ENCODE measurements at places on chromosomes 3 and 15. TPM values are rescaled to one million over a fixed set of nuclear protein-coding genes. Genes with fewer than 3 reads are reported as not detected.

GRCh38 chr3:144771381-144771870 is 799.8 kb downstream of the DIPK2A start:
- no peak for DNase-seq

DNA sequence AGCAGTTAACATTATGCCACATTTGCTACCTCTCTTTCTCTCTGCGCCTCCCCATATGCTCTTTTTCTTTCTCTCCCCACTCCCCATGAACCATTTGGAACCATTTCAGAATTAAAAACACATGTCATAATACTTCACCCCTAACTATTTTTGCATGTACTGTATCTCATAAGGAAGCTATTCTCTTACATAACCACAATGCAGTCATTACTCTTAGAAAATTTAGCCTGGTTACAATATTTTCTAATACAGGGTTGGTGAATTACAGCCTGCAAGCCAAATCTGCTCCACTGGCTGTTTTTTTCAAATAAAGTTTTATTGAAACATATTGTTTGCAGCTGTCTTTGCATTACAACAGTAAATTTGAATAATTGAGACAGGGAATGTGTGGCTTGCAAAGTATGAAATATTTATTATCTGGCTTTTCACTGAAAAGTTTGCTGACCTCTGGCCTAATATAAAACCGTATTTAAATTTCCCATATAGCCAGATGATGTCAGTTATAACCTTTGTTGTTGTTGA is 62.8 kb downstream of the SGO1 start:
- no peak for DNase-seq

Gene TMIE
- total RNA-seq, result 1.3 TPM

GRCh38 chr3:33184863-33185262 is 33.7 kb downstream of the SUSD5 start:
- DNase-seq, result no peak

DNA sequence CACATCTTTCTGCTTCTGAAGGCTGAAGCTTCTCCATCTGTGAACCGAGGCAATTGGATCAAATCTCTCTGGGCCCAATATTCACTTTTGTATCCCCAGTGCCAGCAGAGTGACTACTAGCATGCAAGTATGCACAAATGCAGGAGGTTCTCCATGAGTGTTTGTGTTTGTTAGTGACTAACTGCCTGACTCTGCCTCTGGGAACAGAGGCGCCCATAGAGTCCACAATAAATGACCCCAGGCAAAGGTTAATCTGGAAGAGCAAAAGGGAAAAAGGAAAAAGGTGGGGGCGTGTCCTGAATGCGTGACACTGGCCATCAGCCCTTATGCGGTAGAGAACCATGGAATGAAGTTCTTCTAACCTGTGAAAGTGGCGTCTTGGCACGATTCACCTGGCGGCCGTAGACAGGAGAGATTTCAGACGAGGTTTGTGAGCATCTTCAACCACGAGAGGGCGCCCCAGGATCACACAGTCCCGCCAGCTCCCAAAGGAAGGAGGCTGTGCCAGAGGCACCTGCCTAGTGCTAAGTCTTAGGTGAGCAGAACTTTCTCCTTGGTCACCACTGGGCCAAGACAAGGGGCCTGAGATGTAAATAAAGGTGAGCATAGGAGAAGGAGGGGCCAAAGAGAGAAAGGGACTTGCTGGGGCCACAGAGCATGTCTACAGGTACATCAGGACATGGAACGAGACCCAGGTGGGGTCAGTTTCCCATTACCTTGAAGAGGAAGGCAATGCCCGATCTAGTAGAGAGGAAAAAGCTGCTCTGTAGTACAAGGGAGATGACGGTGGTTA is 44.2 kb downstream of the RBPMS2 start:
- peak; percentile 66 for DNase-seq

- DNase-seq, result no peak
Observed at GRCh38 chr3:119025171-119025795, 9.4 kb downstream of the IGSF11 start.

DNA sequence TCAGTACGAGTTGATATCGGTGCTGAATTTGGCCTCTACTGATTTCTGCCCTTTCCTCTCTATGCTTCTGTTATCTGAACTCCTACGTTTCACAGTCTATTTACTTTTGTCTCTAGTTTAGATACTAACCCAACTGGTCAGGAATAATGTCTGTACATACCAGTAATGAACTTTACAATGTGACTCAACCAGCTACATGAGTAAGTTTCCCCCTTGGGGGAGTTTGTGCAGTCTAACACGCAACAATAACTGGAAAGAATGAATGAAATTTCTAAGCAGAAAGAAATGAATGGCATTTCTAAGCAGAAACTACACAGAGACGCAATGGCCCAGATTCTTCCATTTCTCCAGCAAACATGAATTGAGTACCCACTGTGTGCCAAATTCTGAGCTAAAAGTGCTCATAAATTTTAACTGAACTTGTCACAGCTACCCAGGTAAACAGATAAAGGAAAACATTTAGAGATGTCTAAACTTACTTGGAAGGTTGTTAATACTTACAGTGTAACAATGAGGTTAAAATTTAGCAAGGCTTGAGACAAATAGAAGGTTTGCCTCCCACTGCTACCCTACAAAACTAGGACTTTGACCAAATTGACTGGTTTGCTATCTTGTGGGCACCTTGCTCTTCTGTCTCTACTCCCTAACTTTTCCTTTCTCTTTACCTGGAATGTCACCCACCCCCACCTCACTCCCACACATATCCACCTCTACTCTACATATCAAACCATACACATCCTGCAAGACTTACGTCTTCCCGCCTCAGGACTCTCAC is 11.6 kb downstream of the UPK1B start:
- peak; percentile 96 for DNase-seq

DNA sequence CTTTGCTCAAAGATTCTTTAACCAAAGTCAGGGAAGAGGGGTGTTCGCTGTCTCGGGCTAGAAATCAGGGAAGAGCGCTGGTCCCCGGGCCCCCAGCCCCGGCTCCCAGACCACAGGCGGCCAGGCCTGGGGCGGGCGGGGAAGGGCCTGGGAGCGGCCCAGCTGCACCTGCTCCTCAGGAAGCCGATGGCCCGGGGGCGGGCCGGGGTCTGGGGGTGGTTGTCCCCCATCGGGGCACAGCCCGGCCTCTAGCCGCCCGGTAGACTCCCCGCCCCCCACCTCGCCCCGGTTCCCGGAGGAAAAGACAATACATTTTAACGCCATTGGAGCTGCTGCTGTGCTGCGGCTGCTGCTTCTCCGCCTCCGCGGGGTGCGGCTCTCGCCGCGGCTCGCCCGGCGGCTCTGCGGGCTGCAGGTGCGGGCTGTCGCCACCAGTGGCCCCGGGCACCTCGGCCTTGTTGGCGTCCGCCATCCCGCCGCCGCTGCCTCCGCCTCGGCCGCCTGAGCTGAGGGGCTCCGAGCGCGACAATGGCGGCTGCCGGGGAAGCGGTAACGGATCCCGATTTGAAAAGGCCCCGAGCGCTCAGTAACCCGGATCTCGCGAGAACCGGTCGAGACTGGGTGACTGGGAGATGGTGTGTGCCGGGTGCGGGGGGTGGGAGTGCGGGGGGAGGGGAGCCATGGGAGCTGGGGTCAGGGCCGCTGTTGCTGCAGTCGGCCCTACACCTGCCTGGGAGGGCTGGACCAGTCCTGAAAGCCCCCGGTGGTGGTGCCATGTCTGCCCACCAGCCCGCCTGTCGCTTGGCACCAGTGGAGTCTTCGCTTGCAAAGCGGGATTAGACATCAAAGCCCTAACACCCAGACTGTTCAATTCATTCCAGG is at the start of gene MYEF2:
MYEF2 (minus strand) TSS at position 530 of the 882 bp plus-strand sequence; CDS start at position 472, 58 bp downstream.
- DNase-seq, result peak; percentile 22

DNA sequence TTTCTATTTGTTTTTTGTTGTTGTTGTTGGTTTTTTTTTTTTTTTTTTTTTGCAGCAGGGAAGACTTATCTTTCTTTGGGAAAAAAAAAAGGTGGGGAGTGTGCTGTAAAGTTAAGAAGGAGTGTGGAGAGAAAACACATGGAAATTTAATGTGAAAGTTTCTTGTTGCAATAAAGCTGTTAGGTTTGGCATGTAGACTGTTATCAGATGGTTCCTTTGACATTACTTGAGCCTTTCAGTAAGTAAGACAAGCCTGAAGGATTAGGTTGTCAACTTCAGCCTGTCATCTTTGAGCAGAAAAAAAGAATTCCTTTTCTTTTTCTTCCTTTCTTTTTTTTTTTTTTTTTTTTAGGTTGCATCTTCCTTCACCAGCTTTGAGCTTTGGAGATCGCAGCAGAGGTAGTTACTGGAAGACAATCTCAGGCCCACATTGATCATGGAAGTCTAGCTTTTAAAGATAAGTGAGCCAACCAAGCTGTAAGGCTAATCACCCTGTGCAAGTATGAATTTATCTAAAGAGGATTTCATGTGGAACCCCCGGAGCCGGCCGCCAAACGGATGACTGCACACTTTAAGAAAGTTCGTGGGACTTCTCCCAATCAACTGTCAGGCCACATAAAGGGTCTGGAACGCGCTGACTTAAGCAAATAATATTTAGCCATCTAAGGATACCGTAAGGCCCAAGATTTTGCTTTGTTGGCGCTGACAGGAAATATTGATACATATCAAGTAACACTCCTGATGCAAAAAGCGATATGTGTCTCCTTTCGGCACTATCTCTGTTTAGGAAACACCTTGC is 1040.1 kb upstream of the NR2F2 start:
- DNase-seq, result no peak

DNA sequence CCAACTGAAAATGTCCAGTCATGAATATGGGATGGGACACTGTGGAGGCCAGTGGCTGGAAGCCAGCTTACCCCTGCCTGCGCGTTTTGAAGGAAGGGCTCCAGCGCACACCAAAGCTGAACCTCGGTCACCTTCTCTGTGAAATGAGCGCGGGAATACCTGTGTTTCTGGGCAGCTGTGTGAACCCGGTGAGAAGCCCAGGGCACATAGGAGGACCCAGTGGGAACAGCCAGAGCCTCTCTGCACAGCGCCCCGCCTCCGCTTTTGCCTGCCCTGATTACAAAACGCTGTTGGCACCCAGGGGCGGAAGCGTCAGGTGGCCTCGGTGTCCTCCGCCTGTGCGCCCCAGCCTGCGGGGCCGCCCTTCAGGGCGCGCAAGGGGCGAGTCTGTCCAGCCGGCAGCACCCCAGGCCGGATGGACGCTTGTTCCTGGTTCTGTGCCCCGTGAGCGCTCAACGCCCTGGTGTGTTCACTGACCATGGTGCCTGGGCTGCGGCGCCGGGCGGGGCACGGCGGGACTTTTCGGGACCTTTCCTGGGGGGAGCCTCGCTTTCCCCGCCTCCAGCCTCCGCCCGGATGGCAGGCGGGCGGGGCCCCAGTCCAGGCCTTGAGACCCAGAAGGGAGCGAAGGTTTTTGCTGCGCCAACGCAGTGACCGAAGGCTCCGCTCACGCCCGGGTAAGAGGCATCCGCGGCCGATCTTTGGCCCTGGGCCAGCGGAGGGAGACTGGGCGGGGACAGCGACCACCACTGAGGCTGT is at the start of gene SQOR:
SQOR (plus strand) TSS at position 598 of the 759 bp plus-strand sequence. CDS start 23,895 bp downstream, outside the sequence.
- peak; percentile 71 for DNase-seq

Gene CLDN1
- total RNA-seq, result 26.6 TPM

DNA sequence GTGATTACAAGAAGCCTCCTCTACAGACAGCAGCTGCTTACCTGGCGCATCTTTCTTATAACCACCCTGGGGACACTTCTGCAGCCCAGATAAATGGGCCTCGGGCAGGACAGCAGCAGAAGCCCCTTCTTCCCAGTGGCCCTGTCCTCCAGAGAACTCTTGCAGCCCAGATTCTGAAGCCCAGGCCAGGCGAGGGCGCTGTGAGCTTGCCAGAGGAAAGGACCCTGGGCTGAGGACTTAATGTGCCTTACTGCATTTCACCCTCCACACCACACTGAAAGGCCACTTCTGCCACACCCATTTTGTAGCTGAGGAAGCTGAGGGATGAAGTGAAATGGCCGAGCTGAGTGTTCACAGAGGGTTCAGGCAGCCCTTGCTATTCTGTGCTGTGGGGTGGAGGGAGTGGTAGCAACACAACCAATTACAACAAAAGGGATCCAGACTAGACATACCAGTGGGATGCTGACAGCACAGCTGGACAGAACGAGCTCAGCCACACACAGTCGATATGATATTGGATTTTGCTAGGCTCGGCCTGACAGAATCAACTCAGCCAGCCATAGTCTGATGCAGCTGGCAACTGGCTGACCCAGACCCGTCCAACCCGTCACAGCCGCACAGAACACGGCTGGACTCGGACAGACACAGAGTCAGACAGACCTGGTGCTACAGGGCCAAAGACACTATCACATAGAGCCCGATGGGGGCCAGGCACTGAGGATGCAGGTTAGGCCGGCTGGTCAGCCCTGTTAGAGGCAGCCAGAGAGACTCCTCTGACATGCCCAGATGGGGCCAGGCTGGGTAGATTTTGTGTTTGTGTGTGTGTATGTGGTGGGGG is 7.3 kb downstream of the ACOX2 start:
- no peak for DNase-seq

DNA sequence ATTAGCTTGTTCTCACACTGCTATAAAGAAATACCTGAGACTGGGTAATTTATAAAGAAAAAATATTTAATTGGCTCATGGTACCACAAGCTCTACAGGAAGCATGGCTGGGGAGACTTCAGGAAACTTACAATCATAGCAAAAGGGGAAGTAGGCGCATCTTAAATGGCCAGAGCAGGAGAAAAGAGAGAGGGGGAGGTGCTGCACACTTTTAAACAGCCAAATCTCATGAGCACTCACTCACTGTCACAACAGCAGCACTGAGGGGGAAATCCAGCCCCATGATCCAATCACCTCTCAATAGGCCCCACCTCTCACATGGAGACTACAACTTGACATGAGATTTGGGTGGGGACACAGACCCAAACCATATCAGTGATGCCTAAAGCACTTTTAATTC is 82.5 kb downstream of the DCLK3 start:
- DNase-seq, result no peak

DNA sequence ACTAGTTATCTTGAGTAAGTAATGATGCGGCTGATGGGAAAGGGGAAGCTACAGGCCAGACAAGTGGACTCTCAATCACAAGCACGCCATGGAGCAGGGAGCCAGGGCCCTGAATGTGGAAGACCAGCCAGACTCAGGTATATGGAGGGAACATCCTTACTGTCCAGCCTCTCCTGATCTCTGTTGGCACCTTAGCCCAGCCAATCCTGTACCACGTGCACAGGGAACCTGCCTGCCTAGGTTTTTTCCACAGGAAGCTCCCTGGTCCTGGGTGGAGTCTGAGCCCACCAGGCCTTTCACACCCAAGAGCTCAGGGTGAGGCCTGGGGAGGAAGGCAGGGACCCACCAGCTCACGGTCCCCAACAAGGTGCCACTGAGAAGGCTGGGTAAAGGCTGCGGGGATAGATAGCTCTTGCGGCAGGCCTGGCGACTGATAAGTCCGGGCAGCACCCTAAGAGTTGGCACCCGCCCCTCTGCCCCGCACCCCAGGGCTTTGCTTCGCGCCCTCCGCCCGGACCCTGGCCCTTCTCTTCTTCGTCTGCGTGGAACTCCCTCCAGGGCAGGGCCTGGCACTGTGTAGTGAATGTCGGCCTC is 933 bp upstream of the APEH start:
- DNase-seq, result peak; percentile 27

Gene ADGRG7
- total RNA-seq, result under 0.01 TPM

GRCh38 chr3:114880078-114880477 is 267.0 kb downstream of the ZBTB20 start:
- no peak for DNase-seq

GRCh38 chr3:100641471-100642032 is 32.2 kb downstream of the ADGRG7 start:
- no peak for DNase-seq

Measured in bronchial epithelial cell (primary cell).